ENCODE measurements at places on chromosomes 11 and 22. TPM values are rescaled to one million over a fixed set of nuclear protein-coding genes. Genes with fewer than 3 reads are reported as not detected.

DNA sequence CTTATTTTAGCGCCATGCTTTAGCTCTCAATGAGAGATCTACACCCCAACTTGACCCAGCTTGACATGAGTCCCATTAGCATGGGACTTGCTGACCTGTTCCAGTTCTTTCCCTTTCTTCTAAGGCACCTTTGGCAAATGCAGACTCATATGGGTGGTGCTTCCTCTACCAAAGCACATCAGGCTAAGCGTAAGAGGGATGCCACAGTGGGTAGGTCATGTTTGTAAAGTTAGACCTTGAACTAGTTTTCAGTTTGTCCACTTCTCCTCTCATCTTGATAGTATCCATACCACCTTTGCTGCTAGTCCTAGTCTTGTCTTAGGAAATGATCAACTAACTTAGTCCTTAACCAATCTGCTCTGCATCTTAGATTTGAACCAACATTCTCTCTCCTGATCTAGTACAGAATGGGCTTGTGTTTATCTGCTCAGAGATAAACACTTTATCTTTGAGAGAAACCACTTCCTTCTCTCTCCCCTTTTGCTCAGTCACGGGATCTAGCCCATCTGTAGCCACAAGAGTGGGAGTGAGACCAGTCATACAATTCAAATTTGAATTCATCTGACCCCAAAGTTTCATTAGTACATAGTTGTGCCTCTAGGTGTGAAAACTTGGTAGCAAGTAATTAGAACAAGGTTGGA, 72.1 kb upstream of the CD44 start:
- no peak for DNase-seq
- no peak overlapping the region for H3K27ac ChIP-seq
- no peaks in the 10 kb centered on the region for H3K27me3 ChIP-seq
- no peak overlapping the region for H3K4me3 ChIP-seq

- peak; percentile 0 for DNase-seq
- no peaks in the 10 kb centered on the region for H3K27me3 ChIP-seq
- no peak overlapping the region for H3K4me3 ChIP-seq
- H3K27ac ChIP-seq: no peak overlapping the region
These were observed 598.2 kb upstream of the ANO3 start for GRCh38 chr11:25733777-25734176.

GRCh38 chr11:113584371-113584770, 109.2 kb upstream of the DRD2 start:
- H3K27ac ChIP-seq: no peak overlapping the region
- H3K27me3 ChIP-seq: peaks cover 2% of the 10 kb centered on the region
- no peaks in the 10 kb centered on the region for H3K36me3 ChIP-seq

DNA sequence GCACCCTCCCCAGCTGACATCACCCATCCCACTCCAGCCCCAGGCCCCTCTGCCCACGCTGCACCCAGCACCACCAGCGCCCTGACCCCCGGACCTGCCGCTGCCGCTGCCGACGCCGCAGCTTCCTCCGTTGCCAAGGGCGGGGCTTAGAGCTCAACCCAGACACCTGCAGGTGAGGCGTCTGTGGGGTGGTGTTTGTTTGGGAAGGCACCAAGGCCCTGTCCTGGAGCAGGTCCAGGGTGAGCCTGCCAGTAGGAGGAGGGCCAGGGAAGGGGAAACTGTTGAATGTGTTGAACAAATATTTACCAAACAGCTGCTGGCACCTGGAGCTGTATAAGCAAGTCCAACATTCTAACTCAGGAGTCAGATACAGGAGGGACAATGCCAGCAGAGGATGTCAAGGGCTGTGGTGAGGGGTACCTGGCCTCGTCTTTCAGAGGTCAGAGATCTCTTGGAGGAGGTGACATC, 3.1 kb downstream of the VEGFB start:
- peaks cover 16% of the 10 kb centered on the region for H3K36me3 ChIP-seq
- H3K27me3 ChIP-seq: no peaks in the 10 kb centered on the region
- no peak overlapping the region for H3K4me3 ChIP-seq
- peaks cover 11% of the 10 kb centered on the region for H3K4me1 ChIP-seq
- H3K27ac ChIP-seq: no peak overlapping the region
- no peak for DNase-seq

- H3K4me1 ChIP-seq: peaks cover 8% of the 10 kb centered on the region
- no peak overlapping the region for H3K4me3 ChIP-seq
- H3K27me3 ChIP-seq: no peaks in the 10 kb centered on the region
- no peak overlapping the region for H3K27ac ChIP-seq
- no peaks in the 10 kb centered on the region for H3K36me3 ChIP-seq
These were observed 526.6 kb downstream of the MN1 start for GRCh38 chr22:27274770-27275449.

GRCh38 chr11:25988178-25988577, 343.8 kb upstream of the ANO3 start:
- no peaks in the 10 kb centered on the region for H3K27me3 ChIP-seq
- H3K4me1 ChIP-seq: no peaks in the 10 kb centered on the region
- H3K4me3 ChIP-seq: no peak overlapping the region
- H3K27ac ChIP-seq: no peak overlapping the region

DNA sequence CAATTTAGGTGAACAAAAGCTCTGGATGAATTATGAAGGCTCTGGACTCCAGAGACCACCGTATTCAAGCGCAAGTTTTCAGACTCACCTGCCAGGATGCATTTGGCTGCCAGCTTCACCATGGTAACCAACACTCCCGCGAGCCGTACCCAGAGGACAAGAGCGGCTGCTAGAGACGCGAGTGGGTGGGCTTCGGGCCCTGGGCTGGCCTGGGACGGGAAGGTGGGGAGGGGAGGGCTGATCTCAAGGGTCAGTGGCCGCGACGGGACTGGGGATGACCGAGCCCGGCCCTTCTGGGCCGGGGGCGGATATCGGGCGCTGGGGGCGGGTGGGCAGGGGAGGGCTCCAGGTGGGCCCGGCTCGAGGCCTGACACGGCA, 344 bp downstream of the IFT27 start:
- peak overlapping the region; percentile 24 for H3K27ac ChIP-seq
- peak overlapping the region; percentile 62 for H3K4me3 ChIP-seq
- peaks cover 6% of the 10 kb centered on the region for H3K4me1 ChIP-seq
- H3K27me3 ChIP-seq: no peaks in the 10 kb centered on the region

GRCh38 chr11:129813231-129813791, 2.3 kb upstream of the TMEM45B start:
- peaks cover 28% of the 10 kb centered on the region for H3K27me3 ChIP-seq
- DNase-seq: no peak
- H3K27ac ChIP-seq: no peak overlapping the region
- no peak overlapping the region for H3K4me3 ChIP-seq
- no peaks in the 10 kb centered on the region for H3K36me3 ChIP-seq
- no peaks in the 10 kb centered on the region for H3K4me1 ChIP-seq

GRCh38 chr11:56103210-56103737, at the start of gene OR8H2:
Gene OR8H2, plus strand, starts transcription at chr11:56103687. Its CDS starts 1,356 bp downstream, at chr11:56105043.
- no peaks in the 10 kb centered on the region for H3K36me3 ChIP-seq
- peak; percentile 2 for DNase-seq
- no peak within 1 kb of the TSS for H3K4me3 ChIP-seq
- no peak within 1 kb of the TSS for H3K27ac ChIP-seq
- no peaks in the 10 kb centered on the region for H3K27me3 ChIP-seq

GRCh38 chr11:5486421-5486820, 2.1 kb upstream of the OR52D1 start:
- no peak overlapping the region for H3K27ac ChIP-seq
- H3K4me3 ChIP-seq: no peak overlapping the region
- DNase-seq: no peak
- no peaks in the 10 kb centered on the region for H3K4me1 ChIP-seq

- peak overlapping the region; percentile 86 for H3K27ac ChIP-seq
- DNase-seq: no peak
- H3K4me1 ChIP-seq: peaks cover 9% of the 10 kb centered on the region
- H3K36me3 ChIP-seq: no peaks in the 10 kb centered on the region
- H3K27me3 ChIP-seq: no peaks in the 10 kb centered on the region
These were observed 1.1 kb downstream of the SRSF8 start for GRCh38 chr11:95067841-95068219.

DNA sequence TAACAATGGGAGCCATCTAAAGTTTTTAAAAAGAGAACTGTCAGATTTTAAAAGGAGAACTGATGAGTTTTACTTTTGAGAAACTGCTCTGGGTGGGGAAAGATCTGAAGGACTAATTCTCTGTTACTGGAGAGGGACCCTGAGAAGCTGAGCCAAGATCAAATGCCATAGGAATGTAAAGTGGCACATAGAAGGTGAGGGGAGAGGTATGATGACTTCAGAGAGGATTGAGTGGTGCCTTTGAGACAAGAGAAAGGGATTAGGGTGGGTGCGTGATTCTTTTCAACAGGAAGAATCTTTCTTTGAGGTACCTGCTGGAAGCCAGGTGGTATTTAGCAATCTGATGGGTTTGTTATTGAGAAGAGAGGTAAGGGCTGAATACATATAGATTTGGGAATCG, 9.0 kb downstream of the CRKL start:
- no peaks in the 10 kb centered on the region for H3K27me3 ChIP-seq
- DNase-seq: no peak
- H3K27ac ChIP-seq: peak overlapping the region; percentile 22
- H3K4me1 ChIP-seq: peaks cover 3% of the 10 kb centered on the region
- H3K36me3 ChIP-seq: peaks cover 4% of the 10 kb centered on the region

GRCh38 chr11:104759464-104759863, 138.8 kb downstream of the CASP12 start:
- no peak overlapping the region for H3K27ac ChIP-seq
- H3K36me3 ChIP-seq: no peaks in the 10 kb centered on the region
- H3K4me3 ChIP-seq: no peak overlapping the region
- no peaks in the 10 kb centered on the region for H3K4me1 ChIP-seq
- DNase-seq: no peak

GRCh38 chr22:25120093-25120561, 79.5 kb upstream of the CRYBB3 start:
- no peak for DNase-seq
- no peaks in the 10 kb centered on the region for H3K4me1 ChIP-seq
- no peak overlapping the region for H3K4me3 ChIP-seq
- no peak overlapping the region for H3K27ac ChIP-seq

- no peaks in the 10 kb centered on the region for H3K36me3 ChIP-seq
- no peak overlapping the region for H3K27ac ChIP-seq
- H3K4me3 ChIP-seq: no peak overlapping the region
- no peaks in the 10 kb centered on the region for H3K27me3 ChIP-seq
These were observed 16.8 kb downstream of the IGF2 start for GRCh38 chr11:2122222-2122906.

DNA sequence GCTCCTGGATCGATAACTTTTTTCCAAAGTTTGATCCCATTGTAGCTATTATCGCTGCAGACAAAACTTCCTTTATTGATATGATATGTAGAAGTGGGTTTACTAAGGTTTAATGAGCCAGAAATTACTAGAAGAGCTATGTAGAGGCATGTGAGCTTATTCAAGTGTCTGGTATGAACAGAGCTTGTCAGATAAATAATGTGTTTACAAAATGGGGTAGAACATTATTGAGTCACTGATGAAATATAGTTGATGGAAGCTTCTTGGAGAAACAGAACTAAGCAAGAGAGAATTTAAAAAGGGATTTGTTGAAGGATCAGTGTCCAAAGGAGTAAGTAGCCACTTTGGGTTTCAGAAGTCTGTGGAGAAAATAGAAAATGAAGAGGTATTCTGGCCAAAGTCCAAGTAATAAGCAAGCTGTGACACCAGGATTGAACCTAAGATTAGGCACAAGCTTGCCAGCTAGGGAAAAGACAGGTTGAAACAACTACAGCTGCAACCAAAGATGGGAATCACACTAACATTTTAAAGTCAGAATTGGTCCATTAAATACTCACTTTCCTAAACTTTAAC, 104.3 kb downstream of the MAML2 start:
- no peaks in the 10 kb centered on the region for H3K36me3 ChIP-seq
- H3K4me1 ChIP-seq: peaks cover 80% of the 10 kb centered on the region
- DNase-seq: no peak
- H3K4me3 ChIP-seq: no peak overlapping the region
- peak overlapping the region; percentile 5 for H3K27ac ChIP-seq

DNA sequence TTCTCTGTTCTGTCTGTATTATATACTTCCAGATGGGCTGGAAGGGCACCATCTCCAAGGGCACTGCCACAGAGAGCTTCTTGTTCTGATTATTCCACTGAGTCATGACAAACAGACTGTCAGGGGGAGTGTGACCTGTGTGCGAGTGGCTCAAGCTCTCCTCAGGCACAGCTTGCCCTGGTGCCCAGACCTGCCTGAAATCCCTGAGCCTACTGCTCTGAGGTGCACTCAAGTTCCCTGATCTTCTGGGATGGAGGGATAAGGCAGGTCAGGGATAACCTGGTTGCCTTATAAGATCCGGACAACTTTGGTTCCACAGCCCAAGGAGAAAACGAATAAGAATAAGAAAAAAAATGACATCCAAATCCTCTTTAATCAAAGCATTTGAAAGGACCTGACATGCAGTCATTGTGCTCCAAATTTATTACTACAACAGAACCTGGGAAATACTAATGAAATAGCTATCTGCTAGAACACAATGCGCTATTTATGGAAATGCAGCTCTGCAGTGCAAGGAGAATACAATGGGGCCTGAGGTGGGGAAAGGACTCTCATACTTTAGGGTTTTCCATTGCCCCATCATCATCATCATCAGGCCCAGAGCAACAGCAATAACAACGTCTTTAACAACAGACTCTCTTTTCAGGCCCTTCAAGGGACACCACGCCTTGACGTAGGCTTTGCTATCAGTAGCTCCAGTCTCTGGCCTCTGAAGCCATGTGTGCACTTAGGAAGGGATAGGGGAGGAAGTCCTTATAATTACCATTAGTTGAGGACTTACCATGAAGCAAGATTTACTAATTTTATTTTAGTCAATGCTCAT, 217.1 kb upstream of the KIRREL3 start:
- no peaks in the 10 kb centered on the region for H3K4me1 ChIP-seq
- peaks cover 6% of the 10 kb centered on the region for H3K27me3 ChIP-seq
- H3K36me3 ChIP-seq: no peaks in the 10 kb centered on the region
- no peak for DNase-seq
- H3K4me3 ChIP-seq: no peak overlapping the region

DNA sequence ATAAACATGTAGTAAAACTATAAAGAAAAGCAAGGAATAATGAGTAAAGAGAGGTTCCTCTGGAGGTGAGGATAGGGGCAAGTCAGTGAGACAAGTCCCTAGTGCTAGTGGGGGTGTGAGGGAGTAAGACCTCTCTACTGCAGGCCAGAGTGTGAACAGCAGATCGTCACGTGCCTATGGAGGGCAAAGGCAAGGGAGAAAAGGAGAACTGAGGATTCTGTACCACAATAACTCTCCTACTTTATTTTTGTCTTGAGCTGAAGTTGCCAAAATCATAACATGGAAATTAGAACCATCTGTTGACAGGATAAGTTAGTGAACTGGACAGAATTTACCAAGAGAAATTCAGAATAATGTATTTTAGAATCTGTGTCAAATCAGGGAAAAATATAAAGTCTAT, 77.6 kb downstream of the ENTHD1 start:
- H3K27me3 ChIP-seq: peaks cover 17% of the 10 kb centered on the region
- no peaks in the 10 kb centered on the region for H3K36me3 ChIP-seq
- no peak overlapping the region for H3K4me3 ChIP-seq

Gene BLID
- 0.82 TPM for total RNA-seq

Gene ENTHD1
- total RNA-seq: not detected

Gene MYH9
- 290 TPM for total RNA-seq

Gene OR52E4
- not detected for total RNA-seq

Gene ROBO4
- total RNA-seq: not detected

Gene MEI1
- total RNA-seq: 0.09 TPM

Gene TXNRD2
- total RNA-seq: 32.6 TPM

Gene BATF2
- not detected for total RNA-seq

Gene OR9I1
- not detected for total RNA-seq
